ENCODE measurements at places on chromosomes 7 and 10.

DNA sequence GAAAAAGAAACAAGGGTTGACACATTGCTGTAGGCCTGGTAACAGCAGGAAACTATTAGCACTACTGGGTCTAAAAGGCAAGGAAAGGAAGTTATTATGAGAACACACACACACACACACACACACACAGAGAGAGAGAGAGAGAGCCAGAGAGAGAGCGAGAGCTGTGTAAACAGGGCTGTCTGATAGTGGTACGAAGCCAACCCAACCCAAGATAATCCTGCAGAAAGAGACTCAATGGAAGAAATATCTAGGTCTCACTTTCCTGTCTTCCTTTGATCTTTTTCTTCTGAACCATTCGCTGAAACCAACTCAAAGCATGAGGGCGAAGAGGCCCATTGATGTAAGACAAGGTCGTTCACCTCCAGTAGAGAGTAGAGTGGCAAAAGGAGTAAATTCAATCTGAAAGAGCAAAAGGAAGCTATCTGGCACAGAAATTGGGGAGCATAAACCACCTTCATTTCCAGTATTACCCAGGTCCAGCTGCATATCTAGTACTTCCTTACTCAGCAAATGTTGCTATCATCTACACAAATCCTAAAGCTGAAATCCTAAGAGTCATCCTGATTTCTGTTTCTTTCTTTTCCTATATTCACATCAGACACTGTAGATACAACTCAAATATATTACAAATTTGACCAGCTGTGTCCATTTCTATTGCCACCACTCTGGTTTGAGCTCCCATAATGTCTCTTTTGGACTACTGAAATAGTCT lies 110.2 kb downstream of the TMEM26 start:
- no peak for DNase-seq

DNA sequence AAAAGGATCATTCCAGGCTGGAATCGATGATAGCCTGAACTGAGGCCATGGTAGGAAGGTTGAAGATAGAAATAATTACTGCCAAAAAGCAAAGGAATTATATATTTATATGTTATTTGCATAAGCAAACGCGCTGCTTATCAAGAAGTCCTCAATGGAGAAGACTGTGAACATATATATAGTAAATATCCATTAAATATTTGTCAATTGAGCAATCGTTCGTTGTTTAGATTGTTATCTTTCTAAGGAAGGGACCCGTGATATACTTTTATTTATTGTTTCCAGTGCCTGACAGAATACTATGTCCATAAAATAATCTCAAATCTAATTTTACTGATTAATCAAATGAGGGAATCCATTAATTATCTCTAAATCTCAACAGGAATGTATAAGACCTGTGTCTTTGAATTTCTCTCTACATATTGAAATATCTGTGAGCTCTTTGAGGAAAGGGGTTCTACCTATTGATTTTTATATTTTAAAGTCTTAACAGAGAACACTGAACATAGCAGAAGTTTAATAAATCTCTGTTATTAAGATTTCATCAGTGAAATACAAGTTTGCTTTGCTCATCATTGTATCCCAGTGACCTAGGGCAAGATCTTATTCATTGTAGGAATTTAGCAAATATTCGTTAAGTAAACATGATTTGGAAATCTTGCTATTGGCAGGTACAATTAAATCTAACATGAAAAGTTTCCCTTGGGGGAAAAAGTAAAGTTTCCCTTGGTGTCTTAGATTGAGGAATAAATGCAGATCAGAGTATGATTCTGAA lies 12.0 kb upstream of the HERC4 start:
- no peak for DNase-seq

- no peak for DNase-seq
These were observed 100.7 kb upstream of the TMEM106B start for GRCh38 chr7:12110425-12110824.

GRCh38 chr10:47374611-47375536 lies 9.2 kb downstream of the ZNF488 start:
- peak; percentile 5 for DNase-seq

- no peak for DNase-seq
These were observed 54.4 kb downstream of the MYPN start for GRCh38 chr10:68163735-68164134.

Measured in activated CD4-positive, alpha-beta memory T cell treated with anti-CD3 and anti-CD28 coated beads for 36 hours (primary cell).